ENCODE measurements at places on chromosomes 3 and 15.
A peak's percentile ranks its signal among the peaks of the same experiment; 100 is the strongest.

DNA sequence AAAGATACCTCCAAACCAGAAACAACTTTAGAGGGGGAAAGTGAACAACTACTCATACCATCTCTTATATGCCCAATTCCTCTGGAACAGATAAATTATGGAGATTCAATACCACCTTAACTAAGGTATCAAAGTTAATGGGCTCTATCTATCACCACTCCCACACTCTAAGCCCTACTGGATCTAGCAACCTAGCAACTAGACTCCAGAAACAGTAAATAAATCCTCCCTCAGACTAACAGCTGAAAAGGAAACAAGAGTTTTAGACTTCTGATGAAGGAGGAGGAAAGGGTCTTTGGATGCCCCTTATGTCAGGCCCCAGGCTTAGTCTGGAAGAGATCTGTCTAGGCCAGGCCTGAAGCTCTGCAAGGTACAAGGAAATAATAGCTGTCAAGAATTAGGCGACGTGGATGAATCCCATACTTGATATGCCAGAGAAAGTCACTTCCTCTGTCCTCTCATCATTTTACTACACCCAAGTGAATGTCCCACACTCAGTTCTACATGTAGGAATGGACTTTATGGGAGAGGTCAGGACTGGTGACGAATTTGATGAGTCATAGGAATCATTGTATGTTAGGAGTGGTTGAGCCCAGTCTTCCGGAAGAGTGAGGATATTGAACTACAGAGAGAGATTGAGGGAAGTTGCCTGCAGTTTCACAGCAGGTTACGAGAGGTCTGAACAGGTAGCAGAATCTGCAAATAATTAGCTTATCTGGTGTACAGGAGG is 113.8 kb downstream of the AKAP13 start:
- DNase-seq = no peak

DNA sequence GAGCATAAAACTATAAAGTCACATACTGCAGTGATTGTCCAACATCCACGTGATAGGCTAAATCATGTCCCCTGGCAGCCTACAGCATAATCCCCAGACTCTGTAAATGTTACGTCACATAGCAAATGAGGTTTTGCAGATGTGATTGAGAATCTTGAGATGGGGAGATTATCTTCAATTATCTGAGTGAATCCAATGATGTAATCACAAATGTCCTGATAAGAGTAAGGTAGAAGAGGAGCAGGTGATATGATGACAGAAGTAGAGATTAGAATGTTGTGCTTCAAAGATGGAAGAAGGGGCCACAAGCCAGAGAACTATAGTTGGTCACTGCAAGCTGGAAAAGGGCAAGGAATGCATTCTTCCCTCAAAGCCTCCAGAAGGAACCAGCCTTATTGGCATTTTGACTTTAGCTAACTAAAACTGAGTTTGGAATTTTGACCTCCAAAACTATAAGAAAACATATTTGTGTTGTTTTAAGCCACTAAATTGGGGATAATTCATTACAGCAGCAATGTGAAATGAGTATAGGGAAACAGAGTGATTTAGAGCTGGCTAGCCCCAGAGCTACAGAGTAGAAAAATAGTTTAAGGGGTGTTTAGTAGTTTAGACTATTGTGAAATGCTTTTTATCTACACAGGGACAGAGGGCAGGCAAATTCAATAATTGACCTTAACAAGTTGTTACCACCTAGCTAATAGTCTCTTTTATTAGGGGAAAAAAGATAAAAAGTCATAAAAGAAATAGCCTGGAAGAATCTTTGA is 15.2 kb downstream of the SLC2A2 start:
- no peak for DNase-seq

DNA sequence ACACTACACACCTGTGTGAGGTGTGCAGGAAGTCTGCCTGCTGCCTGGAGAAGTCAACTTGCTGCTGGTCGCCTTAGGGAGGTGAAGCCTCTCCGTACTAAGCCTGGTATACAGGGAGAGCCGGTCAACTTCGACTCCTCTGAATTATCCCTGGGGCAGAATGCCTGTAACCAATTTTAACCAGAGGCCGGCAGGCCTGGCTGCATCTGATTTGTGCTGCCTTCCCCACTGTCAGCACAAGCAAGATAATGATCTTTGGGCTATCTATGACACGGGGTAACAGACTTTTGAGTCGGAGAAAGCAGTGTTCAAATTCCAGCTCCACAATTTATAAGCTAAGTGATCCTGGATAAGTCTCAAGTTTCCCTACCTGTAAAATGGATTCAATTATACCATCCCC is 42.3 kb downstream of the MAGEF1 start:
- no peak for DNase-seq

DNA sequence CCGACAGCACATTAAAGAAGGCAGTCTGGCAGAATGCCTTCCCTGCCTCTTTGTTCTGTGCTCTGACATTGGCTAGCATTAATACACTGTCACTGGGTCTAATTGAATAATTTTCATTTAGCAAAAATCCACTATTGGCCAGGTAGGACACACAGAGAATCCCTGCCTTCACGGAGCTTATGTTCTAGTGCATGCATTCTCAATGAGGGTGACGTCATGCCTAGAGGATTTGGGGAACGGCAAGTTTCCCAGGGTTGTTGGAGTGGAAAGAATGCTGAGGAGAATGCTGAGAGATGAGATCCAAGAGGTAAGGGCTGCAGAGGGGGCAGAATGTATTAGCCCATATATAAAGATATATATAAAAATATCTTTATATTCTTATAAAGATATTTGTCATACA is 284.7 kb downstream of the ERC2 start:
- no peak for DNase-seq

DNA sequence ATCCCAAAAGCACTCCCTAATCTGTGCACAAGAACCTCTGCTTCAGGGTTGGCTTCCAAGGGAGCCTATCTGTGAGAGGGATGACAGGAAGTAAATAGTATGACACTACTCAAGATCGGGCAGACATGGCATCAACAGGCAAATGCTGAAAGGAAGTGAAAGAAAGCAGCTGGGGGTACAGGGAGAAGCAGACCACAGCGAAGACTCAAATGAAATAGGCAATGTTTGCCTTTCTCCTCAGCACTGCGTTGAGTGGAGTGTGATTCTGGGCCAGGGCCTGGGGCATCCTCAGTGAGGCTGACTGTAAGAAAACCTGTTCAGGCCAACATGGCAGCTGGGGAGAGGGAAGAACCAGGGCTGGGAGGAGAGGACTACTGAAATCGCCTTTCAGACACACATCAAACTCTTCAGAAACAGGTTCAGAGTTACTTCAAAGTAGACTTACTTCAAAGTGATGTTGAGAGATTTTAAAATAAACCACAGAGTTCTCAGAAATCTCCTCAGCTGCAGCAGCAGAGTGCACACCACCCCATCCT is 96.6 kb downstream of the SLC9A9 start:
- DNase-seq = no peak

GRCh38 chr3:111662907-111663306 is 67.8 kb upstream of the ZBED2 start:
- no peak for DNase-seq

- DNase-seq = no peak
Observed at GRCh38 chr15:40038275-40038637, 725 bp downstream of the SRP14 start.

DNA sequence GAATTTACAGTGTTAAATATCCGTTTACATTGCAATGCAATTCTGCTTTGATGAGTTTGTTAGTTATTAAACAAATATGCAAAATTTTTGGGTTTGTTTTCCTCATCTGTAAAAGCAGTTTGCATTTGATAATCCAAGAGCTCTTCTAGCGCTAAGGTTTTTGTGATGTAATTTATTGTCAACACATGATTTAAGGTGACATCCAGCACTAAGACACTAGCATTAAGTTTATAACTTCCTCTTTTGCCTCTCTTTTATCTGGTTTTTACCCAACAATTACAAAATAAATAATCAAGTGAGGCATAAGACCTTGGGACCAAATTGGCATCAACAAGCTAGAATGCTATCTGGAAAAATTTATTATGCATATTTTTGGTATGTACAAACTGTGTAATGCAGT is 969 bp upstream of the DNAJC19 start:
- no peak for DNase-seq

GRCh38 chr15:69555080-69555479 is 102.5 kb downstream of the RPLP1 start:
- no peak for DNase-seq

GRCh38 chr3:23611737-23612295 is 193.9 kb upstream of the UBE2E1 start:
- no peak for DNase-seq

- no peak for DNase-seq
Observed at GRCh38 chr3:178297740-178298139, 238.5 kb upstream of the KCNMB2 start.

- no peak for DNase-seq
Observed at GRCh38 chr15:67188551-67189218, 65.8 kb downstream of the AAGAB start.

- DNase-seq = no peak
Observed at GRCh38 chr15:41281236-41281635, 50.2 kb downstream of the CHP1 start.

GRCh38 chr3:18237251-18238005 is 187.7 kb downstream of the SATB1 start:
- DNase-seq = no peak

DNA sequence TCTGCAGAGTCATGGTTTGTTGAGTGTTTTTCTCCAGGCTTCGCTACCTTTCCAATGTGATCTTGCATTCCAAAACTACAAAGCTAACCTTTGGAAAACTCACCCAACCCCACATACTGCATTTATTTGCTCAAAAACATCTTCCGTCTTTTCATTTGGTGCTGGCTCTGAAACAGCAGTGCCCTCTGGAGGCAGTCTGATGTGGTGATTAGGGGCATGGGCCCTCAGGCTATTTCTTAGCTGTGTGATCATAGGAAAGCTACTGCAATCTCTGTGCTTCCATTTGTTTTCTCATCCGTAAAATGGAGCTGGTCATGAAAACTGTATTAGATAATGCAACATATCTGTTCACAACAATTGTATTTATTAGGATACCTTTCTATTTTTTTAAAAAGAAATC is 47.0 kb downstream of the MTHFS start:
- DNase-seq = peak; percentile 71

- DNase-seq = no peak
Observed at GRCh38 chr3:101646726-101647125, 30.2 kb downstream of the ZBTB11 start.

GRCh38 chr3:39183211-39184080 is 8.9 kb downstream of the XIRP1 start:
- peak; percentile 44 for DNase-seq

GRCh38 chr15:81504170-81504905 is 130.3 kb upstream of the TMC3 start:
- DNase-seq = no peak

GRCh38 chr3:125168711-125169393 is 43.7 kb downstream of the SLC12A8 start:
- peak; percentile 49 for DNase-seq

DNA sequence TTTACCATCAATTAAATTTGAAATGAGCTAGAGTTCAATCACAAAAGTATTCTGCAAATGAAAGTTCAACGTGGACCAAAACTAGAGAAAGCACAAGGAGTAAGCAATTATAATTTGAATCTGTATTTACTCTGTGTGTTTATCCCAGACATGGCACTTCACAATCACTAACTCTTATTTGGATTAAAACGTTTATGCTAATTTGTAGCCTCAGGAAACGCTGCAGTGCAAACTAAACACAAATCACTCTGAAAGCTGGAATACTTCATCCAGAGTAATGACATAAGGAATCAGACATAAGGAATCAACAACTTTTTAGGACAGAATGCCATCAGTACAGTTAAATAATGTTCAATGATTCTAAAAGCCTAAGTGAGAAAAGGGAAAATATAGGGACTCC is 18.5 kb downstream of the CEP152 start:
- no peak for DNase-seq

DNA sequence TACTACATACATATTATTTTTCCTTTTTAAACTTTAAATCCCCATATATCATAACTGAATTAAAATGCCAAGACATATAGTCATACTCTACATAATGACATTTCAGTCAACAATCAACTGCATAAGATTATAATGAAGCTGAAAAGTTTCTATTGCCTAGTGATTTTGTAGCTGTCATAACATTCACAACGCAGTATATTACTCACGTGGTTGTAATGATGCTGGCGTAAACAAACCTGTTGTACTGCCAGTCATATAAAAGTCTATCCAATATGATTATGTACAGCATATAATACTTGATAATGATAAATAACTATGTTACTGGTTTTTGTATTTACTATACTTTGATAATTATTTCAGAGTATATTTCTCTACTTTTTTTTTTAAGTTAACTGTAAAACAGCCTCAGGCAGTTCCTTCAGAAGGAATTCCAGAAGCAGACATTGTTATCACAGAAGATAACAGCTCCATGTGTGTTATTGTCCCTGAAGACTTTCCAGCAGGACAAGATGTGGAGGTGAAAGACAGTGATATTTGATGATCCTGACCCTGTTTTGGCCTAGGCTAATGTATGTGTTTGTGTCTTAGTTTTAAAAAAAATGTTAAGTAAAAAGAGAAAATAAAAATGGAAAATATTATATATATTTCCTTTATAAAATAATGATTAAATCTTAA is 443.4 kb upstream of the UBE2E2 start:
- no peak for DNase-seq

GRCh38 chr3:65048151-65048550 is 360.4 kb upstream of the ADAMTS9 start:
- DNase-seq = no peak

DNA sequence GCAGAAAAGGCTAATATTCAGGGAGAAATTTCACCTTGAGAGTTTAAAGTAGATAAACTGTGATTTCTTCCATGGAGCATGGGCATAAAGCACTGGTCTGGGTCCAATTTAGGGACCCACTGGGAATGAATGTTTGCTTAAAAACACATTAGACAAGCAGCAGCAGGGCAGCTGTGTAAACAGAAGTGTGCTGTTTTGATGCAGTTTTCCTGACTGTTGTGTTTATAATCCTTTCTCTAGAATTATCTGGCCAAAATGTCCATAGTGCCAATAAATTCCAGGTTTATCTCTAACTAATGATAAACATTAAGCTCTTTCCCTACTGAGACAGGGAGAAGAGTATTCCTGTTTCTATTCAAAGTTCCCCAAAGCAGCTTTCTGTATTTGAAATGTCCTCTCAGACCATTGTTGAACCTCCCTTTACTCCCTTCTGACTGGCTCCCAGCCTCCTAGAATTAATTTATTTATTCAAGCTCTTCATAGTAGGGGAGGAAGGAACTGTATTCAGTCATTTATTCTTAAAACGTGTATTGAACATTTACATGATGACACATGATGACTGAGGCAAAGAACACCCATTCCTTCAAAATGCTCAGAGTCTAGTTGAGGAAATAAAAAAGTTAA is 7.0 kb upstream of the TM4SF18 start:
- DNase-seq = no peak

GRCh38 chr3:112508860-112509259 is 9.6 kb upstream of the BTLA start:
- no peak for DNase-seq

DNA sequence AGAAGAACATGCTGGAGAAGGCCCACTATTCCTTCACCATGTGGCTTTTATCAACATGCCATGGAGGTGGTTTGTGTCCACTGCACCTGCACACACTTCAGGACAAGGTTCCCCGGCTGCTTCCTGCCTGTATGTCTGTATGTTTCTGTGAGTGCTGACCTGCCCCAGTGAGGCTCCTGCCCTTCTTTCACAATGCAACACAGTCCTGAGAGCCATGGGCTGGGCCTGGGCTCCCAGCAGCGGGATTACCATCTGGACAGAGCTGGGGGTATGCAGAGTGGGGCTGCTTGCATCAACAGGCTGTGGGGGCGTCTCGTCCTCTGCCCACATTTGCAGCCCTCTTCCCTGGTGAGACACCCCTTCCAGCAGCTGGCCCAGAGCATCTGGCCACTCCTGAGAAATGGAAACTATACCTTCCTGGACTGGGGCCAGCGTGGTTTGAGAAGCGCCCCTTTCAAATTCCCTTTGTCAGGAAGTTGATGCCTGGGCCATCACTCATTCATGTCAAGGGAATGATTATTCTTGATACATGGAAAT is 29.3 kb upstream of the C15orf39 start:
- DNase-seq = no peak
